ENCODE measurements at places on chromosomes 6 and 20. TPM values are rescaled to one million over a fixed set of nuclear protein-coding genes. Genes with fewer than 3 reads are reported as not detected.

Gene KCNK17
- 3.4 TPM for polyA plus RNA-seq

Gene HTR1E
- polyA plus RNA-seq, result 0.09 TPM

Gene ZNF334
- polyA plus RNA-seq, result 8.8 TPM

Gene CCN2
- polyA plus RNA-seq, result 47.5 TPM

Gene COMMD7
- polyA plus RNA-seq, result 39.4 TPM

Gene SYCP2L
- 1.3 TPM for polyA plus RNA-seq

Gene SMIM28
- polyA plus RNA-seq, result not detected

Gene SPATA2
- 11.0 TPM for polyA plus RNA-seq

Gene FKBP1C
- polyA plus RNA-seq, result 1.0 TPM

Gene CD24
- polyA plus RNA-seq, result 1,771 TPM

Gene HEY2
- 12.6 TPM for polyA plus RNA-seq

Gene RHAG
- polyA plus RNA-seq, result not detected

Gene SOBP
- 0.45 TPM for polyA plus RNA-seq

Gene WFDC5
- not detected for polyA plus RNA-seq

Gene LAMA2
- polyA plus RNA-seq, result 1.3 TPM

Gene FLRT3
- polyA plus RNA-seq, result 0.41 TPM

Gene TPMT
- polyA plus RNA-seq, result 7.9 TPM

Gene TPX2
- 43.6 TPM for polyA plus RNA-seq

Gene SAMD5
- polyA plus RNA-seq, result 0.02 TPM

Gene NKX2-2
- polyA plus RNA-seq, result not detected

Gene PAK5
- polyA plus RNA-seq, result 0.49 TPM

Gene FOXA2
- polyA plus RNA-seq, result not detected

Gene ANKEF1
- 2.8 TPM for polyA plus RNA-seq

Gene DCBLD1
- polyA plus RNA-seq, result 3.7 TPM

Gene CNR1
- polyA plus RNA-seq, result 1.8 TPM

Gene BPIFB4
- polyA plus RNA-seq, result not detected

Gene IRAK1BP1
- 3.7 TPM for polyA plus RNA-seq

Gene KHDC1L
- polyA plus RNA-seq, result 0.14 TPM

Gene OR2H2
- not detected for polyA plus RNA-seq

Gene ADAT2
- 3.5 TPM for polyA plus RNA-seq

Gene CGA
- polyA plus RNA-seq, result not detected

Gene MYBL2
- 95.5 TPM for polyA plus RNA-seq

Gene RSPH3
- polyA plus RNA-seq, result 0.58 TPM

Gene FGD2
- polyA plus RNA-seq, result 0.12 TPM

Gene TFAP2B
- not detected for polyA plus RNA-seq

Gene SEMG1
- polyA plus RNA-seq, result 0.64 TPM

Gene LTB
- 0.77 TPM for polyA plus RNA-seq

Gene FILIP1
- 2.0 TPM for polyA plus RNA-seq

Gene PSMB1
- polyA plus RNA-seq, result 609 TPM

Gene SPEF1
- 0.51 TPM for polyA plus RNA-seq

Gene HSPA12B
- 3.5 TPM for polyA plus RNA-seq

Gene ZKSCAN4
- 1.4 TPM for polyA plus RNA-seq

Gene C20orf144
- polyA plus RNA-seq, result 0.21 TPM

Gene PAK1IP1
- 19.7 TPM for polyA plus RNA-seq

Gene PNPLA1
- not detected for polyA plus RNA-seq

Gene TFAP2C
- 2.8 TPM for polyA plus RNA-seq

Gene PCMT1
- polyA plus RNA-seq, result 76.2 TPM

Gene ID1
- 566 TPM for polyA plus RNA-seq

Measured in H1 (cell line).